ENCODE measurements at places on chromosomes 4 and X.

DNA sequence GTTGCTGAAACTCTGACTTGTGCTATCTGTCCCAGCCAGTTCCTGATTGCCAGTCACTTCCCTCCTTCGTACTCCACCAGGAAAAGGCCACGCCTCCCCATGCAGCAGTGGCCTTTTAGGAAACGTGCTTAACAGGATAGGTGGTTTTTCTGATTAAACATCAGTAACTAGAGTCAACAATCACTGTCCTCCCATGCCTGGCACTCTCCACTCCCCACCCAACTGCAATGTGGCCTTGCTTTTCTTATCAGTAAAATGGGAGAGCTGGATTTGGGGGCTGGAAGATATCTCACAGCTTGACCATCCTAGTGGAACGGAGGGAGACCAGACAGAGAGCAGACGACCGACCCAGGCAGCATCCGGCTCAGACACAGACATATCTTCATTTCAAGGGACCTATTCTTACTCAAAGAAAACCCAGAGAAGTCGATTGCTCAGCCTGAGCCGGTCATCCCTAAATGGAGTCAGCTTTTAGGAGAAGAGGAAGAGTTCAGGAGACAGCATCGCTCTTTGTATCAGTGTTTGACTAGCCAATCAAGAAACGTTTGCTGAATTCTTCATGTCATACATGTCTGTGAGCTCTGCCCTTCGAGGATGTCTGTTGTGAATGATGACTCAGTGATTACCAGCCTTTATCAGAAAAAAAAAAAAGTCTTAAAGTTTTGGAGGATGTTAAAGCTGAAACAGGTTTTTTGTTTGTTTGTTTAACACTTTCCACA, 12.7 kb upstream of the UBA6 start:
- no peak for DNase-seq

- DNase-seq: no peak
Observed at GRCh38 chrX:39808471-39808917, 289.3 kb downstream of the BCOR start.

GRCh38 chrX:143683486-143683885, 37.1 kb downstream of the SPANXN2 start:
- DNase-seq: no peak

DNA sequence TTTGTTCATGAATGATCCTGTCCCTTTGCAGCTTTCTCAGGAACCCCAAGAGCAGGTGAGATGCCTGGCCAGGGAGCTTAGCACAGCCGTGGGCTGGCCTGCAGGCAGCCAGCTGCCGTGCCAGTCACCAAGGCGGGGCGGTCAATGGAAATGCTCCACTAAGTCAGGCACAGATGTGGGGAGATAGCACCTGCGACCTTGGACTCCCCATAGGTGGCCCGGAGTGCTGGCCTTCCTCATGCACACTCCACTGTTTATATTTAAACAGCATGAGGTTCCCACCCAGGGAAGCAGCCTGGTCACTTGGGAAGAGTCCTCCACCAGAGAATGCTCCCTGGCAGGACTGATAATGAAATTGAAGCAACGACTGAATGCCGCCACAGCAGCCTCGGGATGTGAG, 14.2 kb upstream of the ADRA2C start:
- no peak for DNase-seq

DNA sequence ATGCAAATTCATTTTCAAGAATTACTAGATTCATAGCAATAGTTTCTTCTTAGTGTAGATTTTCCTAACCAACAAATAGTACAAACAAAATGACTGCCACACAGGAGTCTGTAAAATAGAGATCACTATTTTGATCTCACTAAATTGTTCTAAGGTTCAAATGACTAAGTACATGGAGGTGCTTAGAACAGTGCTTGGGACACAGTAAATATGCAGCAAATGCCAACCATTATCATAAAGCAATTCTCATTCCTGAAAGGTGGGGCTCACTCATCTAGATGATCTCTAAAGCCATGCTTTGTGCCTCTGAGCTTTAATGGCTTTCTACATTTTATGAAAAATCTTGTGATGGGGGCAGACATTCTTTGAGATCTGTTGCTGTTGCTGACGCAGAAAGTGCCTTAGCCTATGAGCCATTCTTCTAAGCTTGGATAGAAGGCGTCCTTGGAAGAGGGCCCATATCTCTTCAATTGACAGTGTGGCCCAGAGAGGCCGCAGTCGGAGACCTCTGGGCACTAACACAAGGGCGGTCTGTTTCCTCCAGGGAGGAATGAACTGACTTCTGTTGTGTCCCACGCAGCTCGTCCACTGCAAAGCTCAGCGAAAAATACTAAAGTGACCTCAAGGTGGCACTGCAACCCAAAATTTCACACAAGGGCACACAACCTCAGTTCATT, 23.5 kb downstream of the TLR10 start:
- DNase-seq: no peak

GRCh38 chr4:20487852-20488251, 212.4 kb upstream of the PACRGL start:
- no peak for DNase-seq

GRCh38 chr4:169741569-169741968, 16.2 kb downstream of the HPF1 start:
- DNase-seq: no peak

- peak; percentile 11 for DNase-seq
Observed at GRCh38 chr4:3047464-3048286, 26.7 kb downstream of the HTT-AS start.

- DNase-seq: no peak
Observed at GRCh38 chr4:85725721-85726170, 250.8 kb downstream of the ARHGAP24 start.

GRCh38 chr4:104641418-104641817, 146.7 kb upstream of the CXXC4 start:
- no peak for DNase-seq

DNA sequence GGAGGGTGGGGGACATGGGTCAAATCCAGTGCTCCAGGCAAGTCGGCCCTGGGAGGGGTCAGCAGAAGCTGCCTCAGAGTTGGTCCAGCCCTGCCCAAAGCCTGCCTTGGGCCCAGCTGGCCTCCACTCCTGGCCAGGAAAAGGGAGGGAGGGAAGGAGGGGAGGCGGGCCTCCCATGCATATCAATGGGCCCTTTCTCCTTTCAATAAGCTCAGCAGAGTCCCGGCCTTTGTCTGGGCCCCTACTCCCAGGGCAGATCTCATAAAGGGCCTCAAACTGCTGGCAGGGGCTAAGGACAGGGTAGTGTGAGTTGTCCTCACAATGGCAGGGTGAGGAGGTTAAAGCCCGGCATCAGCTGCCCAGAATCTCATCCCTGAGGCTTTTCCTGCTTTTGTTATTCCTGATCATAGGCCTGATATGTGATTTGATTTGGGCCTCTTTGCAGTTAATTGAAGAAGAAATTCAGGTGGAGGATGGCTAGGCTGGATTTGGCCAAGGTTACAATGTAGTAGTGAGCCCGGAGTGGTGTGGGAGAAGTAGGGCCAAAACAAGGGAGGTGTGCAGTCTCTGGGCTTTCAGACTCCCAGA, 121.1 kb upstream of the ATP6AP2 start:
- no peak for DNase-seq

DNA sequence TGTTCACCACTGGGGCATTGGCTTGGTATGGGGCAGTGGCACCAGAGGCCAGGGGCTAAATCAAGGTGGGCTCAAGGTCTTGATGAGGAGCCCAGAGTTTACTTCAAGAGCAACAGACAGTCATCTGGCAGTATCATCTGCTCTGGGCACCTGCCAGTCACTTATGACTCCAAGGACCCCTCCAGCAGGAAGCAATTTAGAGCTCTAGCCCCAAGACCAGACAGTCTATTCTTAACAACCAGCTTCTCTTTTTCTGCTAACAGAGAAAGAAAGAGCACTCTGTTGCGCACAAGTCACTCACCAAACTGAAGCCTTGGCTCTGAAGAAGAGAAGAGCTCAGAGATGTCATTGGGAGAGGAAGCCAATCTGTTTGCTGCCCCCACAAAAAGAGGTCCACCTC, 309.2 kb downstream of the HS3ST1 start:
- no peak for DNase-seq

DNA sequence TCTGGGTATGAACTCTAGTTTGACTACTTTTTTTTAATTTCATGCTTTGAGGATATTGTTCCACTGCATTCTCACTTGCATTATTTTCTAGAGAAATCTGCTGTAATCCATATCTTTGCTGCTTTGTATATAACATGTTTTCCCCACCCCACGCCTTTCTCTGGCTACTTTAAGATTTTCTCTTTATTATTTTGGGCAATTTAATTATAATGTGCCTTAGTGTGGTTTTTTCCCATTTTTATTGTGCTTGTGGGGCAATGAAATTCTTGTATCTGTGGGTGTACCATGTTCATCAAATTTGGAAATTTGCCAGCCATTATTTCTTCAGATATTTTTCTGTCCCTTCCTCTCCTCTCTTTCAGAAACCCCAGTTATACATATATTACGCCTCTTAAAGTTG, 15.1 kb upstream of the PPP2R2C start:
- DNase-seq: no peak

GRCh38 chr4:74632634-74633033, 161.7 kb downstream of the BTC start:
- no peak for DNase-seq

DNA sequence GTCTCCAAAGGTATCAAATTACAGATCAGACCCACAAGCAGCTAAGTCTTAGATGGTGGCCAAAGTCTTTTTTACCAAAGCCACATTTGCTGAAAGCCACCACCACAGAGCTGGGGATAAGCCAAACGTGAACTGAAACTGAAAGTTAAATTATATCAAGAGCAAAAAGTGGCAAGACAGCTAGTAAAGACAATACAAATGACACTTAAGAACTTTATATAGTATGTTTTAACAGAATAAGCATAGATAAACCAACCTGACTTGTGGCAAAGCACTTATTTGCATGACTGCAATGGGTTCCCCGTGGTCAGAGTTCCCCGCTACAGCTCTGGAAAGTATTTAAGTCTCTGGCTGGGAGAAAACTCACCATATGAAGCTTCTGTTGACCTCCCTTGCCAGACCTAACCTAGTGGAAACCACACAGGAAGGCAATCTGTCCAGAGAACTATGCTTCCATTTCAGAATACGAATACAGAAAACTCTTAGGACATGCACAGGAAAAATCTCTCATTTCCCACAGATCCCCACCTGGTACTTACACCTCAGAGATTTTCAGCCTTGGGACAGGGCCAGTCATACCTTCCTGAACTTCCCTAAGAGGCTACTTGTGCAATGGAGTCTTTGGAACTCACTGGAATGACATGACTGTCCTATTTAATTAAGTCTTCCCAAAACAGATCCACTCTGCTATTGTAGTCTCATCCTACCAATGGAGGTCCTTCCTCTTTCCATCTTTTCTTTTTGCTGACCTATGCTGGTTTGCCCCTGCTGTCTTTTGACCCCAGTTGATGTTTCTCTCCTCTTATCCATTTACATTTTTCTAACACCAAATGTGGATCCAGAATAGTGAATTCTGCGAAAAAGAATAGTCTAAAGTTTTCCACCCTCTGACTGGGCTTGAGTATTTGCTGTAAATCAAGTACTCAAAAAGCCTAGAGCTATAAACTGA, 225.1 kb downstream of the NR3C2 start:
- DNase-seq: no peak

GRCh38 chr4:8322794-8323704, 53.5 kb downstream of the HTRA3 start:
- no peak for DNase-seq

DNA sequence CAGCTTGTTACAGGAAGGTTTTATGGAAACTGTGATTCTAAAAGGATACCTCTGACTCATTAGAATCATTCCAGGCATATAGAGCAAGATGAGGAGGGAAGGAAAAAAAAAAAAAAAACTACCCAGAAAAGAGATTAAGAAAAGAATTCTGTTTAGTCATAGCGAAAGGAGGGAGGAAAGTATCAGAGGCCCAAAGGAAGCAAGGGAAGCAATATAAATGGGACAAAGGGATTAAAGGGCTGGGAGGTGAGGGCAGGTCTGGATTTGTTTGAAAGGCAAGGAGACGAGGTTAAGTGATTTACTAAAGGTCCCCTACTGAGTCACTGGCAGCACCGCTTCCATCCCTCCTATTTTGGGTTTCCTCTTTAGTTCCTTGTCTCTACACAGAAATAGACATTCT, 88.6 kb upstream of the IL1RAPL1 start:
- no peak for DNase-seq

- DNase-seq: no peak
Observed at GRCh38 chr4:73832651-73833237, 3.7 kb upstream of the CXCL6 start.

DNA sequence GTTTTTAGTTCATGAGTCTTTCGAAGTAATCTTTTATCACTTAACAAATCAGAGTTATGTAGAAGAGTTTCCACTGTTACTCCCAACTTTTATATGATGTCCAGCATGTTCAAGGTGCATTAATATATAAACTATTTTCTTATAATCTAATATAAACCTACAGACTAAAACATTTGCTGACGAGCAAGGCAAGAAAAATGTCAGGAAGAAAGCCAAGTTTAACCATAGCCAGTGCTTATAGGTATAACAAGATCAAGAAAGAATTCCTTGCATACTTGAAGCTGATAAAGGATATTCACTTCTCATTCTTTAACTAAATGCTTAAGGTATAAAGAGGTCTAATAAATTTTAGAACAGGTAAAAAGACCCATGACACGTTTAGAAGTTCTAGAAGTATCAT, 167.7 kb downstream of the NPNT start:
- DNase-seq: no peak

GRCh38 chrX:155148724-155149537, 67.3 kb upstream of the VBP1 start:
- DNase-seq: no peak

- no peak for DNase-seq
Observed at GRCh38 chr4:66275411-66276038, 605.2 kb upstream of the EPHA5 start.

DNA sequence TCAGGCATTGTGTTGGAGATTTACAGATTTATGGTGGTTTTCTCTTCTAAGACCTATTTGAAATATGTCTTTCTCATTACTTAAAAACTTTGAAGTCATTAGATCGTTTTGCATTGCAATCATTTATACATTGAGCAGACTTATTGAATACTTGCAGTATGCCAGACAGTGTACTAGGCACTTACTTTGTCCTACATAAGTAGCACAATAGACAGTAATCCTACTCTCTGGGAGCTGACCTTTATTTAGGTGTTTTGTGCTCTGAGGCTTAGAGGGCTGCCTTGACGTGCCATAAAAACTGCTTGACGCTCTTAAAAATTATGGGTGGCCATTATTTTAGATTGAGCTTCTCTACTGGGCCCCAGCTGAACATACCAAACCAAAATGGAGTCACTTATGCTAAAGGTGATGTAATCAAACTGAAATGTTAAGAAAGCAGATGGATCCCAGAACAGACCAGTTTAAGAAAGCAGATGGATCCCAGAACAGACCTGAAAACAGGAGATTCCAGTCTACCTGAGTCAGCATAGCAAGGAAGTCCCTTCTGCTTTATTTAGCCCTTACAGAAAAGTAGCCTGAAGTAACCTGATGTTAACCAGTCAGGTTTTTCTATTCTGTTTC, 42.4 kb downstream of the PTTG2 start:
- no peak for DNase-seq

DNA sequence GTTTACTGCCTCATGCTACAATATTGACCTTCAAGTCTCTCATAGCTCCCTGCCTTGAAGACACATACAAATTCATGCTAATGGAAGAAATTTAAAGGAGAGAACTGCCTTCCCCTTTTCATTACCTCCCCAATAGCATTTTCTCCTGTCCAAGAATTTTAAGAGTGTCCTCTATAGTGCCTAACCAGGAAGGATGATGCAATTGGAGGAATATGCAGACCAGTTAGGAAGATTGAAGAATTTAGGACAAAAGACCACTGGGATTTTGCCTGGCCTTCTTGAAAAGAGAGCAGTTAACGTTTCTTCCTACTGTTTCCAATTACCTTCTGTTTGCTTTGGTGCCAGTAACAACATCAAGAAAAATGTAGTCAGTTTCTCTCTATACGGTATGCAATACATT, 443.9 kb downstream of the INPP4B start:
- DNase-seq: no peak

GRCh38 chr4:44646151-44646550, 5.3 kb downstream of the YIPF7 start:
- DNase-seq: no peak
